ENCODE measurements at places on chromosomes 1 and 21.

DNA sequence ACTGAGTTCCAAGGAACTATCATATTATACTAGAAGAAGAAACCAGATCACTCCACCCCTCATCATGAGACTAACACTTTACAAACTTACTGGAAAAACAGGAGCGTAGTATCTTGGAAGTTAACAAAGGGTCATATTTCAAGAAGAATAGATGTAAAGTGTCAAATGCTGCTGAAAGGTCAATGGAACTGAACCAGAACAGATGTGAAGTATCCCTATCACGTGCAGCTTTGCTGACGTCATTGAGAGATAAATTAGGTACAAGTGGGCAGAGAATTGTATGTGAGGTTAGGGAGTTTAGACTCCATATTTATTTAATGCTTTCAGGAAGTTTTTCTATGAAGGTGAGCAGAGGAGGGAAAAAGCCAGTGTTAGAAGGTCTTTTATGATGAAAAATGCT, 483.0 kb downstream of the NCAM2 start:
- DNase-seq = no peak

DNA sequence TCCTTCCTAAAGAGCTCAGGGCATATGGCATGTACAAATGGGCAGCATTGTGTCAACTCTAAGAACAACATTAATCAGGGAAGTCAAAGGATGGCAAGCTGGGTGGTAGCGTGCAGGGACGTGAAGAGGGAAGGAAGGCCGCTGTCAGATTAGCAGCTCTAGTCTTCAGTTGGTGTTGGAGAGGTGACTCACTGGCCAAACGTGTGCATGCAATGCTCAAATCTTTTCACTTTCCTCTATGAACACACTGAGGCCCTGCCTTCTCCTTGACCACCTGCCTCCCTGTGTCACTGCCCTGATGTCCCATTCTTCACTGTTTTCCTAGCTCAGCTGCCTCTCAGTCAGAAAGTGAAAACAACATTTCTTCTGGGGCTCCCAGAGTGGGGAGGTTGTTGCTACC, 5.9 kb upstream of the PIGR start:
- no peak for DNase-seq

GRCh38 chr1:6770751-6771440, 14.4 kb upstream of the CAMTA1 start:
- no peak for DNase-seq

- no peak for DNase-seq
These were observed 9.6 kb downstream of the DISC1 start for GRCh38 chr1:231636157-231636556.

GRCh38 chr1:97004054-97004453, 282.5 kb downstream of the PTBP2 start:
- DNase-seq = no peak

GRCh38 chr21:38637161-38637560, 138.9 kb upstream of the ERG start:
- DNase-seq = no peak

GRCh38 chr1:107098961-107099360, 41.9 kb upstream of the NTNG1 start:
- DNase-seq = no peak

GRCh38 chr1:61083807-61084440, 1.6 kb downstream of the NFIA start:
- no peak for DNase-seq

DNA sequence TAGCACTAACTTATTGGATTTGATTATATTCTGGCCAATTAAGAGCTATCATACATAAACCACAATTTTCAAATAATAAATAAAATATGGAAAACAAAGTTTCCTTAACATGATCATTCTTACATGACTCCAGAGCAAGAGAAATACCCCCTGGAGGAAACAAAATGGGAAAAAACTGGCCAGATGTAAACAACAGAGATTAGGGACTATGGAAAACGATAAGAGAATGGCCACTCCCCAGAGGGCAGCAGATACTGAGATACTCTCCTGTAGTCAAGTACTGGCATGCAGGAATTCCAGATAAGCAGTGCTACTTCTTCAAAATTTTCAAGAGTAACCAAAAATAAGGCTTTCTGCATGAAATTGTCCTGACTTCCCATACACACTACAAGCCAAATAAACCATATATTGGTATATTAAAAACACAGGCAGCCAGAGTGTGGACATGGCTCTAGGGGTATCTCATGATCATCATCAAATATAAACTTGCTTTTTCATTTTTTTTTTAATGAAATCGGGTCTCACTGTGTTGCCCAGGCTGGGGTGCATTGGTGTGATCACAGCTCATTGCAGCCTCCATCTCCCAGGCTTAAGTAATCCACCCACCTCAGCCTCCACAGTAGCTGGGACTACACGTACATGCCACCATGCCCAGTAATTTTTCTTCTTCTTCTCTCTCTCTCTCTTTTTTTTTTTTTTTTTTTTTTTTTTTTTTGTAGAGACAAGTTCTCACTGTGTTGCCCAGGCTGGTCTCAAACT, 118.5 kb downstream of the EIF4G3 start:
- DNase-seq = no peak

DNA sequence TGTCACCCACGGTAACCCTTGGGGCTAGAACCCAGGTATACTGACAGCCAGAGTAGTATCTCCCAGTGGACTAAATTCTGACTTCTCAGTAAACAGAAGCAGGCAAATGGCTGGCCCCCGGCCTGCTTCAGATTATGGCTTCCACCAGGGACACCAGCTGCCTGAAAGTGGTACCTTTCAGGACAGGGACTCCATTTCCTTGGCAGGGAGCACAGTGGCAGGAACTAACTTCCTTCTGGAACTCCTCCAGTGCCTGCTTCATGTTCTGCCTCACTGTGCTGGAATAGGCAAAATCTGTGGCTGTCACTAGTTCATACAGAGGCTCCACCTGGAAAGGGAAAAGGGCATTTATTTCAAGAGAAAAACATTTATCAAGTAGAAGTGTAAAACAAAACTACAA, 32.7 kb downstream of the C8B start:
- no peak for DNase-seq

- DNase-seq = no peak
These were observed 56.0 kb upstream of the LPGAT1 start for GRCh38 chr1:211886551-211886950.

- DNase-seq = no peak
These were observed 22.7 kb downstream of the HSPG2 start for GRCh38 chr1:21914450-21914849.

- DNase-seq = no peak
These were observed 155.6 kb upstream of the ZNF648 start for GRCh38 chr1:182217071-182217470.

DNA sequence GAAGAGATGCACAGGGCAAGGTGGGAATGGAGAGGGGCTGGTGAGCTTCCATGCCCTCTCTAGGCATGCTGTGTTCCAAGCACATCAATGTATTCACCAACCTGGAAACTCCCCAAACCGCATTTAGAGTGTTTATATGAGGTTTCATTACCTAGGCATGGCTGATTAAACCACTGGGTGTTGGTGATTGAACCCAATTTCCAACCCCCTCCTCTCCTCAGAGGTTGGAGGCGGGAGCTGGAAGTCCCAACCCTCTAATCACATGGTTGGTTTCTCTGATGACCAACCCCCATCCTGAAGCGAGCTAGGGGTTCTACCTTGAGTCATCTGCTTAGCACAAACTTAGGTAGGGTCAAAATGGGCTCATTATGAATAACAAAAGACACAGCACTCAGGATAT, 3.0 kb upstream of the PPIE start:
- no peak for DNase-seq

DNA sequence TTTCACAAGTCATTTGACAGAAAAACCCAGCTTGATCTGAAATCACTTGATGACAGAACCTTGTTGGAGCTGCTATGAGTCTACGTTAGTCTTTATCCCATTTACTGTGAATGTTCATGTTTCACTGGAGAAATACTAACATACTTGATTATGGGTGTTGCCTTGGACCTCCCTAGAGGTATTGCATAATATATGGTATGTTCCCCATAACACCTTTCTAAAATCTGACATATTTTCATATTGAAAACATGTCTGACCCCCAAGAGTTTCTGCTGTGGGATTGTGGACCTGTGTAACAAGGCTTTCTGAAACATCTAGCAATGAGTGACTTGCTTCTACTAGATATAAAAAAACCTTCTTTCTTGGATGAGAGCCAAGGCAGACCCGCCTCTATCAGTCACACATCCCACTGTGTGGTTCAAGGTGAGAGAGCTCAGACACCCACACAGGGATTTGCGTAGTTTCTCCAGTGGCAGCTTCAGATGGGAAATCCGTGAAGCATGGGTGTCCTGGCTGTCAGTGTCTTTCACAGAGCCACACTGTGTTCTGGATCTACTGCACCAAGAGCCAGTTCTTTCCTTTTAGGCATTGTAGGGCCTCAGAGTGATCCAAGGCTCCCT, 4.6 kb downstream of the NENF start:
- DNase-seq = no peak

DNA sequence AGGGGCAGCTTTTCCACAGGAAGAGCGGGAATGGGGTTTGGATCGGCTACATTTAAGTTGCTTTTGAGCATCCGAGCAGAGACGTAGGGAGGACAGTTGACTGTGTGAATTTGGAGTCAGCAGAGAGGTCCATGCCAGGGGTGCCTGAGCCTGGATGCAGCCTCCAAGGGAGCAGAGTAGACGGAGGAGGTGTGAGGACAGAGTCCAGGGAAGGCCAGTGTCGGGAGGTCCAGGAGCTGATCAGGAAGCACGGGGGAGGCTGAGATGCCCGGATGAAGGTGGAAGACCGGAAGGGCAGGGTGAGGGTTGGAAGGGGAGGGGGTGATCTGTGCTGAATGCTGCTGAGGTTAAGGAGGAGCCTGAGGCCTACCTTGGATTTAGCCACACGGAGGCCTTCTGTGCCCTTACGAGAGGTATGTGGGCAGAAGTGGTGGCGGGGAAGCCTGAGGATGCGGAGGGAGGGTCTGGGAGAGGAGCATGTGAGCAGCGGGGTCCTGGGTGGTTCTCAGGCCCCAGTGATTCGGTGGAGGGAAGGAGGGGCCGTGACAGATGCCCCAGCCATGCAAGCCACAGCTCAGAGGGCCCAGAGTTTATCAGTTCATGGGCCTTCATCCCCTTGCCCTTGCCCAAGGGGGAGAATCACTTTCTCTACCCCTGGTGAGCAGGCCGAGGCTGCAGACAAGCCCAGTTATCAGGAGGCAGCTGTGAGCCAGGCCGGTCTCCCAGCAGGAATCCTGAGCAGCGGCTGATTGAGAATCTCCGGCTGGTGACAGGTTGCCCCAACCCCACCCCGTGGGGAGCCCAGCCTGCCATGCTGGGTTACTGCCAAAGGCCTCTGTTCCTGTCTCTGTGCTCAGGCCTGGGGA, 54.0 kb upstream of the ACTL8 start:
- DNase-seq = no peak

GRCh38 chr1:59128239-59128736, 168.6 kb upstream of the FGGY start:
- no peak for DNase-seq

DNA sequence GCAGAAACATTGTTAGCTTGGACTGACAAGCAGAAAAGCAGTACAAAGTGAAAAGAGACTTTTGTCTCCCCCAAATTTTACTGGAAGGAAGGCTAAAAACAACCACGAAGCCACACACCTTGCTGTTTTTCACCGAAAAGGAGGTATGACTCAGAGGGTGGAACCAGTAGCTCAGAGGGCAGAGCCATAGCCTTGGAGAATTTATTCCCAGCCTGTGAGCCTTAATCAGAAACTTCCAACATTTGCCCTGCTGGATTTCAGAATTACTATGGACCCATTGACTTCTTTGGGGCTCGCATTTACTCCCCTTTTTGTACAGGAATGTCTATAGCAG, 32.0 kb downstream of the RPS6KC1 start:
- DNase-seq = peak; percentile 36

DNA sequence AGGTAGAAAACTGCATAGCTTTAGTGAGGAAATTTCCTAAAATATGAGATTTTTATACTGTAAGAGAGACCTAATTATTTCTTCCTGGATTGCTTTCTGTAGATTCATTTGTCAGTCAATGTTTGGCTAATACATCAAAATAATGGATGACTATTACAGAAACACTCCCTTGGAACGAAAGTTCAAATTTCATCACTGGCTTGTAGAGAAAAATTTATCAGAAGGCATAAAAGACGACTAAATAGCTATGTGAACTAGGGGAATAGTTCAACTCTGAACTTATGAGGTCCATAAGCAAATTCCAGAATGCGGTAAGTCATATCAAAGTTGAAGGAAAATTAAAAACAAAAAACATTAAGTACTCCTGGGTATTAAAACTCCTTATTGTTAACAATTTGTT, 36.0 kb downstream of the WNT2B start:
- no peak for DNase-seq

- DNase-seq = no peak
These were observed 72.1 kb downstream of the DISP1 start for GRCh38 chr1:222886878-222887351.

DNA sequence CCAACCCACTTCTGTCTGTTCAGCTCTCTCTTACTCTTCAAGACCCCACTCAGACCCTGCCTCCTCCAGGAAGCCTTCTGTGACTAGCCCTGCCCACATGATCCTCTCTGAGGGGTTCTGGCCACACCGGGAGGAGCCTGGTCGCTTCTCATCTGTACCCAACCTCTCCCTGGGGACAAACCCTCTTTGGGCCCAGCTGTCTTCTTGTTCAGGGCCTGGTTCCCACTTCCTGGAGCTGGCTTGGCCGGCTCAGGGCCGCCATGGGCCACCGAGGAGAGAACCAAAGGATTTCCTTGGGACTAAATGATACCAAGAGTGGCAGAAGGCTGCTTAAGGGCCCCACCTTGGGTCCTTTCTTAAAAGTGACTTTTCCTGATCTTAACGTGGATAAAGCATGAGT, 124.7 kb upstream of the ZBTB40 start:
- no peak for DNase-seq

- DNase-seq = no peak
These were observed 6.6 kb downstream of the PTPN14 start for GRCh38 chr1:214544791-214545190.

DNA sequence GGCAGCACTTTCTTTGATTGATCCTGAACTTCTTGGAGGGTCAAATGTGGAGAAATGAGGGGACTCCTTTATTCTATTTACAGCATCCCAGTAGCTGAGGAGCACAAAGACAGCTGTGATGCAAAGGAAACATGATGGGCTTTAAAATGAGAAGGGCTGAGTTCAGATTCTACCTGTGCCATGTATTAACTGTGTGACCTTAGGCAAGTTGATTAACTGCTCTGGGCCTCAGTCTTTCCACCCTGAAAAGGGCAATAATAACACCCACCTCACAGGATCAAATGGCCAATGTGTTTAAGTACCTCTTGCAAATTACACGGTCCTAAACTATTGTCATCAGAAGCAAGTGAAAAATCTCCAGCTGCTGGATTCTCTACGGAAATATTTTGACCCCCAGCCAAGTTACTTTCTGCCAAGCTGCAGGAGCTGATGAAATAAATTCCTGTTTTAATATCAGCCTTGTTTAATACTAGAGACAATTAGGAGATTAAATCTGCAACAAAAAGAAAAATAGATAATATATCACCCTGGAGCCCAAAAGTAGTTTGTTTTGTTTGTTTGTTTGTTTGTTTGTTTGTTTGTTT, 15.7 kb downstream of the TMEM81 start:
- no peak for DNase-seq

DNA sequence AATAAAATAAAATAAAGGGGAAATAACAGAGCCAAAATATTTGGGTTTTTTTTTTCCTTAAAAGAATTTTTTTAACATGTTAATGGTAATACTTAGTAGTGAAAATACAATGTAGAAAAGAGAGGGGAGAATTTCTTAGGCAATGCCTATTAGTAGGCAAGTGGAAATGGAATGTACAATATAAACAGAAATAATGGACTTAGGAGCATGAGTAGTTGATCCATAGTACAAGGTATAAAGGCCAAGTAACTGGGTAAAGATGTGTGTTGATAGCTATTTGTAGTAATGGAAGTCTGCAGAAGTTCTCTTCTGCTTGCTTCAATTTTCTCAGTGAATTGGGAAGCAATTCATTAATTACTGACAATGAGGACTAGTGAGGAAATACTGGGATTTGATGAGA, 34.4 kb downstream of the TESK2 start:
- no peak for DNase-seq

All from activated CD4-positive, alpha-beta T cell treated with anti-CD3 and anti-CD28 coated beads, Interleukin-2, amount 50 U/mL, for 16 hours (primary cell).